ENCODE measurements at places on chromosomes 2 and 18.

DNA sequence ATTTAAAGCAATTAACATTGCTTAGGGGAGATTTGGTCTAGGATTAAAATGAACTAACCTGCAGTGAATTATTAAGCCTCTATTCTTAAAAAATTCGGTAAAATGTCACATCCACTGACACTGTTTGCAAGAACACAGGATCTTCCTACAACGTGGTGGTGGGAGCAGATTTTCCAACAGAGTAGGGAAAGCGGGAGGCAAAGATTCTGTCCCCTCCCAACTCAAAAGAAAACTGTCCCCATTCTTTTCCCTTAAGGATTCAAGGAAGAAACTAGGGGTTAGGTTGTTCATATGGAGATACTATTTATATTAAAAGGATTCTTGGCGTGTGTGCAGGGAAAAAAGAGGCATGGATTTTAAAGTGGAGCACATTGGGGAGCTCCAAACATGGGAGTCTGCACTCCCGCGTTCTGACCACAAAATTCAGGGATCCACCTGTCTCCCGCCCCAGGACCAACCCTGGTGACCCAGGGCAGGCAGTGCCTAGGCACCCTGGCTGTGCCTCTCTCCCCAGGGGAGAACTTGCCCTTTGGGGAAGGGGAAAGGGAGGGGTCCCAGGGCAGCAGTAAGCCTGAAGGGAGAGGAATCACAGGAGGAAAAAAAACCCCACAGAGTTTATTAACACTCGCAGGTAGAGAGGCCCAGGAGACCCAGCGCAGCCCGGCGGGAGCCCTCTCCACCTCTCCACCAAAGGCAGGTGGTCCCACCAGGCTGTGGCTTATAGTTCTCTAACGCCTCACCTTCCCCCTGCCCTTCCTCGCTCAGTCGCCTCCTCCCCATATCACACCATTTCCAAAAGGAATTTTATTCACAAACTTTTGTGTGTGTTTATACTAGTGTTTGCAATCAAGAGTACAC is 2.3 kb downstream of the PTGR3 start:
- DNase-seq = no peak

- DNase-seq = no peak
These were observed 57.5 kb downstream of the OSR1 start for GRCh38 chr2:19300961-19301360.

GRCh38 chr2:37790019-37790418 is 118.6 kb upstream of the CDC42EP3 start:
- DNase-seq = no peak

- no peak for DNase-seq
These were observed 36.4 kb downstream of the ACKR3 start for GRCh38 chr2:236606023-236606422.

Measured in CD8-positive, alpha-beta T cell (primary cell).